ENCODE measurements at places on chromosomes 7 and 10. TPM values are rescaled to one million over a fixed set of nuclear protein-coding genes. Genes with fewer than 3 reads are reported as not detected.

Gene CYP2C19
- total RNA-seq = not detected

Gene NEURL1
- total RNA-seq = 0.30 TPM

GRCh38 chr7:37352251-37352880, 96.3 kb downstream of the ELMO1 start:
- DNase-seq = no peak

DNA sequence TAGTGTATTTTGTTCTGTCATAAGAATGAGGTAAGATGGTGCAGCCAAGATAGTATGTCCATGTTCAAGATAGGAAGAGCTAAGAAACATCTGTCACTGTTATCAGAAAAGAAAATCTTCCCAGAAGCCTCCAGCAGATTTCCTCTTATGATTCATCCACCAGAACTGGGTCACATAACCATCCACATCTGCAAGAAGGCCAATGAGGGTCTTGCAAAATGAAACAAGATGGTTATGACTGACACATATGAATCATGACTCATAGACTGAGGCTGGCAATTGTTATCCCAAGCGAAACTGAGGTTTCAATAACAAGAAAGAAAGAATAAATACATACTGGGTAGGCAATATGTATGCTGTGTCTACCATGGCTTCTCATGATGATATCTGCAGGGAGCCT, 30.3 kb downstream of the CCNJ start:
- DNase-seq = no peak

- no peak for DNase-seq
Observed at GRCh38 chr7:96004578-96004977, 232.2 kb downstream of the DYNC1I1 start.

DNA sequence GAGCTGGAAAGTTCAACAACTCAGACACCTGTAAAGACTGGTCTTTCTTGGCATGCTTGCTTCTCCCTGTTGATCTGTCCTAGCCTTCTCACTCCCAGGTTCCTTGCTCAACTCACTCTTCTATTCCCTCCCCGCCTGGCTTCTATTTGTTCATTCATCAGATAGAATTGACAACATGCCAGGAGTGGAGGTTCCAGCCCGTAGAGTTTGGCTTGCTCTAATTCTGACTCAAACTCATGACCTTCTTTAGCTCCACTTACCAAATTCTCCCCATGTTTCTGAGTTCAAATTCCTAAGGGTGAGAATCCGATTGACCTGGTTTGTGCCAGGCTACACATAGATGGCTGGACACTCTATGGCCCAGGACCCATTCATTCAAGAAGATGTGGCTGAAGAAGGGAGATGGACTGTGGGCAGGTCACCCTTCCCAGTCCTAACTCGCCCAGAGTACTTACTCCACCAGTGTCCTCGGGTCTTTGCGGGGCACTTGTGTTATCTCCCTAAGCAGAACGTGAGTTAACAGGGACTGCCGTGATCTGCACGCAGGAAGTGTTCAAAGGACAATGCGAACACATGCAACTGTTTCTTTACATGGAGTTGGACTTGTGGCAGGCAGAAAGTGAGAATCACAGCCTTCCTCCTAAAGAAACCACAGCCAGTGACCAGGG, 4.0 kb upstream of the TMEM236 start:
- DNase-seq = no peak

Measured in B cell (primary cell).